ENCODE measurements at places on chromosomes 4 and X.

- DNase-seq, result no peak
These were observed 44.5 kb downstream of the AASDH start for GRCh38 chr4:56342746-56343145.

DNA sequence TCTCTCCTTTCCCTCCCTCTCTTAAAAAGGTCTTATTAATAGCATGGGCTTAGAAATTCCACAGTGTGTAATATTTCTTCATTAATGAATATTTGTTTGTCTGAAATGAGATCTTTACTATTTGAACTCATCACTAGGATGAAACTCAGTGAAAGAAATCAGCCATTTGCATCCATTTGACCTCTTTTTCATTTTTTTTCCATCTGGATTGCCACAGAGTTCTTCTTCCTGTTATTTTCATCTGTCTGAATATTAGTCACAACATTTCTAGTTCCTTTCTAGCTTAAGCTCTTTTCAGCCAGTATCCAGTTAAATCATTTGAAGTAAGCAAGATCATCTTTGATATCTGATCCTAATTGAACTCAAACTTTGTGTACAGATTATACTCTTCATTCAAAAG lies 69.2 kb upstream of the PLS3 start:
- no peak for DNase-seq

DNA sequence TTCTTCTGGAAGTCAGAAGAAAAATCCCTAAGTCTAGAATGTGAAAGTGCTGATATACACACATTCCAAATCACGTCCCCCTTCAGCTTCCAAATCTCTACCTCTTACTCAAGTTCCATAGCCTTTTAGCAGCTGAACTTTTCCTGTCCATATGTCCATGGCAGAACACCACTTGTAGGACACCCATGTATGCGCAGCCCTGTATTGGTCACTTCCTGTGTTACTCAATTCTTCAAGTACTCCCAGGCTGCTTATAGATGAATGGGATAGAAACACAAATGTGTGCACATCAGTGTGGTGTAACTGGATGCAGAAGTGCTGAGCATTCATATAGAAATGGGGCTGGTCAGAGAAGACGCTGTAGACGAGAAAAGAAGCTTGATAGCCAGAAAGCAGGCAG lies 18.8 kb downstream of the SRPX2 start:
- DNase-seq, result no peak

GRCh38 chrX:13756381-13756780 lies 21.8 kb downstream of the OFD1 start:
- DNase-seq, result no peak
